ENCODE measurements at places on chromosomes 12 and 14. TPM values are rescaled to one million over a fixed set of nuclear protein-coding genes. Genes with fewer than 3 reads are reported as not detected.

Gene AQP2
- not detected for polyA plus RNA-seq

Gene SDS
- polyA plus RNA-seq: 7.3 TPM

Gene ACSM4
- polyA plus RNA-seq: not detected

Gene LYSET
- 27.0 TPM for polyA plus RNA-seq

Gene MYH6
- polyA plus RNA-seq: not detected

Gene FBXO21
- 31.2 TPM for polyA plus RNA-seq

Gene DPPA3
- polyA plus RNA-seq: not detected

Gene DLGAP5
- 46.1 TPM for polyA plus RNA-seq

Gene GRIN2B
- 2.9 TPM for polyA plus RNA-seq

Gene LMNTD1
- not detected for polyA plus RNA-seq

Gene AQP6
- polyA plus RNA-seq: not detected

Gene KLRD1
- polyA plus RNA-seq: not detected

Gene HPD
- polyA plus RNA-seq: 2.0 TPM

Gene MOAP1
- polyA plus RNA-seq: 11.0 TPM

Gene CMTM5
- polyA plus RNA-seq: not detected

Gene GLT8D2
- 0.27 TPM for polyA plus RNA-seq

Gene FERMT2
- 42.9 TPM for polyA plus RNA-seq

Gene CD163
- not detected for polyA plus RNA-seq

Gene PLEKHG7
- polyA plus RNA-seq: not detected

Gene B4GALNT3
- polyA plus RNA-seq: 0.26 TPM

Gene YLPM1
- 39.1 TPM for polyA plus RNA-seq

Gene CLEC2A
- polyA plus RNA-seq: not detected

Gene ESRRB
- polyA plus RNA-seq: 0.15 TPM

Gene CCER1
- not detected for polyA plus RNA-seq

Gene MYO1A
- 0.67 TPM for polyA plus RNA-seq

Gene LRTM2
- not detected for polyA plus RNA-seq

Gene PLEKHG3
- polyA plus RNA-seq: 21.9 TPM

Gene IFI27
- 0.76 TPM for polyA plus RNA-seq

Gene SIX6
- polyA plus RNA-seq: not detected

Gene ABCC9
- polyA plus RNA-seq: not detected

Gene DGKA
- polyA plus RNA-seq: 21.0 TPM

Gene SPX
- 3.2 TPM for polyA plus RNA-seq

Gene TBX3
- polyA plus RNA-seq: 22.1 TPM

Gene LIN52
- 9.3 TPM for polyA plus RNA-seq

Gene KRT83
- polyA plus RNA-seq: 44.8 TPM

Gene KLRC2
- polyA plus RNA-seq: 0.42 TPM

Gene EML1
- polyA plus RNA-seq: 29.2 TPM

Gene CALM1
- polyA plus RNA-seq: 398 TPM

Gene SYT10
- polyA plus RNA-seq: not detected

Gene PDE3A
- 7.6 TPM for polyA plus RNA-seq

Gene TGM1
- 1.4 TPM for polyA plus RNA-seq

Gene GALNT8
- polyA plus RNA-seq: not detected
